Mesenteric fat pad (tissue), 1 donor: ENCODE measurements at places on chromosomes 16 and 17. TPM values are rescaled to one million over a fixed set of nuclear protein-coding genes. Genes with fewer than 3 reads are reported as not detected.

DNA sequence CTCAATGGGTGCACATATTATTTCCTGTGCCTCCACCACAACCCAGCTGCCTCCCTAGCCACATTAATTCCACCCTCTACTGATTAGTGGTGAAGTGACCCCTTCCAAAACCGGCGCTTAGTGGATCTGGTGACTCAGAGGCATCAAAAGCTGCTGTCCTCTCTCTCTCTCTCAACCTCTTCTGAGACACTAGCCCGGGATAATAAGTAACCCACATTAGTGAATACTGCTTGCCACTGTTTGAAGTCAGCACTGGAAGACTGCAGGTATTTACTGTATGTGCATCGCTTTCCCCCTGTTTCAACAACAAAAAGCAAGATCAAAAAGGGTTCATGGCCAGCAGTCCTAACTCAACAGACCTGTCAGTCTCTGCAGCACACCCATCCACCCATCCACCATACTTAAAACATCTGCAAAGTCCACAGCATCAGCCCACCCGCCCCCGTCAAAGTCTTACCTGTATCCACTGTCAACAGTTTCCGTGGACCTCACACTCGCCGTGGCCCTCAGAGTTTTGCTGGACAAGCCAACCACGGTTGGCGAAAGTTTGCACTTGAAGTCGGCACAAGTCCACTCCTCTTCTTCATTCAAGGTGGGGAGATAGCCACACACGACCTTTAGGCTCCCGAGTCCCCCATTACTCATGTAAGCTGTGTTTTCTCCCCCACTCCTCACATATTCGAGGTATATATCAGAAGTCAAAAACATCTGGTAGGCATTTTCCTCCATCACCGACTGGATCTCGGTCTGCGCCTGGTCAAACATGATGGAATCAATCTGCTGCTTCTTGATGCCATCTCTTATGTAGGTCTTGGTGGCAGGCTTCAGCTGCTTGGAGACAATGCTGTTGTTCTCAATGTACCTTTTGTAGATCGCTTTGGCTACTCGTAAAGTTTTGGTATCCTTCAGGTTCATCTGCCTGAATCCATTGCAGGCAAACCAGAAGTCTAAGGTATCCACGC is 3.8 kb downstream of the AXIN2 start:
- no peak for DNase-seq

DNA sequence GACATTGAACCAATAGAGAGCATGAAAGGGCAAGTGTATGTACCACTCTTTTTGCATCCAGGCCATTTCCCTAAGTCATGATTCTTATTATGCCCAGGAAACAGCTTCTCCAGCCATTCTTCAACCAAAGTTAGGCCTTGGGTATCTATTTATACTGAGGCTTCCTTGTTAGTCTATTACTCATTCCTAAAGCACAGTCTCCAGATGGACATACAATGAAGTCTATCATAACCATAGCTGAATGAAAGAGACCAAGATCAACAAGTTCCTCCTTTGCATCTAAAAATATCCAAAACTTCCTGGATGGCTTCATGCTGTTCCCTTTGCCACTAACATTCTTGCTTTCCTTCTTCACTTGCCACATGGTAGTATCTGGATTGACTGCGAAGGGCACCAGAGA is 265.9 kb downstream of the CDH8 start:
- no peak for DNase-seq

DNA sequence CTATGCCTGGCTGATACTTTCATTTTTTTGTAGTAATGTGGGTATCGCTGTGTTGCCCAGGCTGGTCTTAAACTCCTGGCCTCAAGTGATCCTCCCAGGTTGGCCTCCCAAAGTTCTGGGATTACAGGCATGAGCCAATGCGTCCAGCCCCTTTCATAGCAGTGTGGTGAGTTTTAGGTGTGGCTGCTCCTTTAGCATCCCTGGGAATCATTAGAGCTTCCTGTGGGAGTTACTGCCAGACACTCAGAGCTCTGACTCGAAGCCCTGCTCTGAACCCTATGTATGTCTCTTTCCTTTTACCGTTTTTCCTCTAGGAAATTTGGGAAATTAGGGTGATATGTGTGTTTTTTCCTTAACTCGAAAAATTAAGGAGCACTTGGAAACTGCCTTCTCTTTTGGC is 44.5 kb downstream of the NDE1 start:
- DNase-seq = no peak

- DNase-seq = no peak
These were observed 11.7 kb downstream of the C17orf67 start for GRCh38 chr17:56821847-56822534.

The PIPOX gene
- 1.3 TPM for total RNA-seq

DNA sequence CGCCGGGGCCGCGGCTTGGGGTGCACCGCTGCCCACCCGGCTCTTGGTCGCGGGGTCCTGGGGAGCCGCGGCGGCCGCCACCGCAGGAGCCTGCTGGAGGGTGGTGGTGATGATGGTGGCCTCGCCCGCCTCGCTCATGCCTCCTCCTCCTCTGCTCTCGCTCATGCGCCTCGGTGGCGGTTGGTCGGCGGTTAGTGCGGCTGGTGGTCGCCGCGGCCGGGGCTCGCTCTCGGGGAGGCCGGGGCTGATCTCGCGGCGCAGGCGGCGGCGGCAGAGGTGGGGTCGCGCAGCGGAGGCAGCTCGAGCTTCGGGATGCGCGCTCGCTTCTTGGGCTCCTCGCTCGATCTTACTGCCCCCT is 41.6 kb downstream of the AHSP start:
- DNase-seq = no peak

- no peak for DNase-seq
These were observed 320.8 kb downstream of the XYLT1 start for GRCh38 chr16:17149904-17150483.

- no peak for DNase-seq
These were observed 56.0 kb downstream of the HLF start for GRCh38 chr17:55320594-55321426.
